Midbrain (tissue), 1 donor: ENCODE measurements at places on chromosomes 13 and 19.
A peak's percentile ranks its signal among the peaks of the same experiment; 100 is the strongest.

DNA sequence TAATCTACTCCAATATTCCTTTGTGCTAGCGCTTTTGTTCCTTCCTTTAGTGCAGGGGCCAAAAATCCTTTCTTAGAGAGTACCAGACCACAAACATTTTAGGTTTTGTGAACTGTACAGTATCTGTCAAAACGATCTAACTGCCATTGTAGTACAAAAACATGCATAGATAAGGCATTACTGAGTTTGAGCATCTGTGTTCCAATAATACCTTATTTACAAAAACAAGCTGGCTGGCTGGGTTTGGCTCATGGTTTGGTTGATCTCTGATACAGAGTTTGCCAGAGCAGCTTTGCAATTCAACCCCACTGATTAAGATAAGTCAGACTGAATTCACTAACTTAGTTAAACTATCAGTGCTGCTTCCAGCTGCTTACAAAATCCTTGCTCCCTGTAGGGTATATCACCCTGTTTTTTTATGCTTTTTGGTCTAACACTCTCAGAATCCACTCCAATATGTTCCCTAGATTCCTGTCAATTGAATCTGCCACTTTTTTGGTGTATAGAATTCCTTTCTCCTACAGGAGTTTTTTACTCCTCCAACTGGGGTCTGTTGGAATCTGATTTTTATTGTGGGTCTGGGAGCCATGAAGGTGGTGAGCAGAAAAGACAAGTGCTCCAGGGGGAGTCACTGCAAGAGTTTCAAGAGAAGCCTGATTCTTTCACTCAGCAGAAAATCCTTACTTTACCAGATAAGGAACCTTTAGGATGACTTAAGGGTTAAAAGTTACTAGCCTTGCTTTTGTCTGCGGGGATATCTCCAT is 1399.4 kb downstream of the EFNB2 start:
- no peak for DNase-seq

GRCh38 chr13:41587490-41587889 is 130.1 kb downstream of the RGCC start:
- peak; percentile 41 for DNase-seq

GRCh38 chr13:112699322-112699918 is 9.6 kb downstream of the ATP11A start:
- no peak for DNase-seq

- DNase-seq = no peak
Observed at GRCh38 chr19:6890938-6891337, 3.6 kb downstream of the ADGRE1 start.

GRCh38 chr19:28535352-28535775 is 677.6 kb downstream of the UQCRFS1 start:
- no peak for DNase-seq

DNA sequence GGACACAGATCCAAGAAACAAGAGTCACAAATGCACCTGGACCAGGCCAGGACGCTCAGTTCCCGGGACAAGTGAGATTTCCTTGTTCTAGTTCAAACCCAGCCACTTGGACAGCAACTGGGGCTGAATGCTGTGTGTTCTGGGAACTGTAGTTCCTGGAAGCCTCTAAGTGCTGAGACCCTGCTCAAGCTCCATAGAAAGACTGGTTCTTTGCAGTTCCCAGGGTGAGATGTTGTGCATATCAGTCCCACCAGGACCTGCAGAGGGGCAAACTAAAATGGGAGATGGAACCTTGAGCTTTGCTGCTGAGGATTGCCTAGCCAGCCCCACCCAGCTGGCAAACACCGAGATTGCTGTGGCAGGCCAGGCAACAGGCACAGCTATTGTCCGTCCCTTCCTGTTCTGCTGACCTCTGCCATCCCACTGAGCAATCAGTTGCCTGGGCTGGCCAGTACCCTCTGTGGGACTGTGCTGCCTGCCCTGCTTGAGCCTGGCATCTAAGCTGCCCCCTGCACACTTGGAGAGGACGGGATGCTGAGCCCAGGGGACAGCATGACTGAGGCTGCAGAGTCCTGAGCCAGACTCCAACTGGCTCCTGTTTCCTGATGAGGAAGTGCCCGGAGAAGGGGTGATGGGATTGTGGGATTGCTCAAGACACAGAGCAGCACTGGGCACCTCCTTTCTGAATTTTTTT is 1.4 kb upstream of the GIPC1 start:
- DNase-seq = peak; percentile 74

GRCh38 chr13:53004573-53004972 is 24.0 kb upstream of the OLFM4 start:
- no peak for DNase-seq

DNA sequence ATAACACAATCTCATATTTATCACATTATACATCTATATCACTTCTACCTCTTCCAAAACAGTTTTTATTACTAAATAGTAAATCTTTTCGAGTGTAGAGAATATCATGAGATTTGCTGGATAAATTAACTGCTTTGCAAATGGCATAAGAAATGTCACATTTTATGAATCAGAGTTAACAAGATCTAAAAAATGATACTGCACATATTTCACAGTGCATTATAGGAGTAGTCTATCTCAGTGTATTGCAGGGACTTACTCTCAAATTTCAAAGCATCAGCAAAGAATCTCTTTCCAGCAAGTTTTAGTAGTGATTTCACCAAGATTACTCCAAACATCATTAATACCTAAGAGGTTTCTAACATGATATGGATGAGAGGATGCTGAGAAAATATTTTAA is 687.1 kb upstream of the SLITRK1 start:
- DNase-seq = no peak

GRCh38 chr19:8686549-8686948 is 12.0 kb downstream of the ACTL9 start:
- no peak for DNase-seq

- no peak for DNase-seq
Observed at GRCh38 chr19:7254590-7254989, 39.6 kb downstream of the INSR start.

DNA sequence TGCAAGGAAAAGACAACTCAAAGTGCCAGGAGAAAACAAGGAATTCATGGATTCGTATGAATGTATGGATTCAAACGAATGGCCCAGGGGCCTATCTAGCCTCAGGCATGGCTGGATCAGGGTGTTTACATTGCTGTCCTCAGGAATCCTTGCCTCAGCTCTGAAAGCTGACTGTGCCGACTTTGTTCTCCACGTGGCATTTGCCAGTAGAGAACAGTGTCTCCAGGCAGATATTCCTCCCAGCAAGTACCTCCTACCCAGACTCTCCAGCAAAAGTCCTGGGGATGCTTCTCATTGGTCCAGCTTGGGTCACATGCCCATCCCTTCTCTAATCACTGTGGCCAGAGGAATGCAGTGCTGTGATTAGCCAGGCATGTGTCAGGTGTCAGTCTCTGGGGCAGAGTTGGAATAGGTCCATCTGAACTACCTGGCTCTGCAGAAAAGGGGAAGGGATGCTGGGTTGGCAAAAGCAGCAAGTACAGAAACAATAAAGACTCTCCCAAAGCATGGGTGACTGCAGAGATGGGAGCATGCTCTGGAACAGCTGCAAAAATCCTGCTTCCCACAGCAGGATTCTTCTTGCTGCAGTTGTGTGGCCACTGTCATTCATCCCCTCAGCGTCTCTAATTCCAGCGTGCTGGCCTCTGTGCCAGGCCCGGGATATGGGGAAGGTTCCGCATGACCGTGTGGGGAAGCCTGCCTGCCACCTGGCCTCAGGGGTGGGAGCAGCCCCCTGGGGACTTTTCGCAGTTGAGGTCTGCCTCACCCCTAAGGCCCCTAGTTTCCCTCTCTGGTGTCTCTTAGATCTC is 30.0 kb downstream of the CCNE1 start:
- DNase-seq = no peak

GRCh38 chr19:41735071-41735600 is 20.2 kb upstream of the CEACAM6 start:
- no peak for DNase-seq

- DNase-seq = no peak
Observed at GRCh38 chr13:61275736-61276135, 139.9 kb downstream of the PCDH20 start.

- DNase-seq = peak; percentile 83
Observed at GRCh38 chr19:27906081-27906480, 1306.9 kb downstream of the UQCRFS1 start.

DNA sequence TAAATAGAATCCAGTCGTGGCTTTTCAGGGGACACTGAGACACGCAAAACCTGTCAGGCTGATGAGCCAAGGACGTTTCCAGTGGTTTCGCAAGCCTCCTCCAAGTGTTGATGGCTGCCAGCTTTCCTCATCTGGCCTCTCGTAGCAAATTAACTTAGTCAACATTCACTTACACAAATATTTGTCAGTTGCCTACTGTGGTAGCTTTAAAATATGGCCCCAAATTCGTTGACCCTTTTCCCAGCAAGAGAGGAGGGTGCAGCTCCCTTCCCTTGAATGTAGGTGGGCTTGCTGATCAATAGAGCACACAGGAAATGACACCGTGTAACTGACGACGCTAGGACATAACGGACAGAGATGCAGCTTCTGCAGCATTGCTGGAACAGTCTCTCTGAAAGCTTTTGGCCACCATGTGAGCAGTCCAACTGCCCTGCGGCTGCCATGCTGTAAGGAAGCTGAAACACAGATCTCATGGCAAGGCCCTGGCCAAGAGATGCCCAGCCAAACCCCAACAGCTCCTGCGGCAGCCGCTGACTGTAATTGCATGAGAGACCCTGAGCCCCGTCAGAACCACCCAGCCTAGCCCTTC is 5.5 kb upstream of the RANBP3 start:
- DNase-seq = no peak

DNA sequence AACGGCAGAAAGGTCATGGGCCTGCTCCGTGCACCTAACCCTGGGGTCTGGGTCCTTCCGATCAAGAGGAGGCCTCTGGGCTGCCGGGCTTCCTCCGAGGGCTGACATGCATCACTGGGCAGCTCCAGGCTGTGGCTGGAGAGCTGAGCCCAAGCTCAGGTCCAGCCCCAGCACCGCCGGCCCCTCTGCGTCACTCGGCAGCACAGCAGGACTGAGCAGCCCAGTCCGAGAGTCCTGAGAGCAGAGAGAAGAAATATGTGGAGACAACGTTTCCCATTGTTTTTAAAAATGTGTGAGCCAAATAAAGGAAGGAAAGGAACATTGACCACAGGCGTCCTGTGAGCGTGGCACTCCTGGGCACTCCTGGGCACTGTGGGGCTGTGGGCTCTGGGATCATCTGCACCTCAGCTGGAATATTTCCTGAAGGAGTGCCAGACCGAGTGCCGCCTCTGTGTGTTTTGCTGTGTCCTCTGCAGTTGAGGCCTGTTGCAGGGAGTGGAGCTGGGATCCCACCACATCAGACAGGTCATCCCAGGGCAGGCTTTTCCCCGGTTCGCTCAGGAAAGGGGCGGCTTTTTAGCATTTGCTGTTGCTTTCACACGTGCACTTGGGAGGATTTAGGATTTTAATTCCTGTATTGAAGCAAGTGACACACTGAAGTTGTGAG is 37.8 kb upstream of the TFDP1 start:
- no peak for DNase-seq

DNA sequence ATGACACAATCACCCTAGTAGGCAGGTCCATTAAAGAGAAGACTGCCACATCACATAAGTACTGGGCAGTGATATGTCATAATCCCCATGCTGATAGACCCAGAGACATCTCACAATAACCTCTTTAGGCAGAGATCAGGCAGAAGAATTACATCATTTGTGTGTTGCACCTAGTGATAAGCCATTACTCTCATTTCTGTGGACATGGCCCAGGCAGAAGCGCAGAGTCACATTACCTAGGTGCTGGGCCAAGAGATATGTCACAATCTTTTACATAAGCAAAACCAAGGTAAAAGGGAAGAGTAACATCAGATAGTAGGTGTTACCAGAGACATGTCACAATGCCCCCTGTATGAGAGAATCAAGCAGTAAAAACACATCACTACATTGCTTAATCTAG is 71.9 kb downstream of the ZNF726 start:
- no peak for DNase-seq

DNA sequence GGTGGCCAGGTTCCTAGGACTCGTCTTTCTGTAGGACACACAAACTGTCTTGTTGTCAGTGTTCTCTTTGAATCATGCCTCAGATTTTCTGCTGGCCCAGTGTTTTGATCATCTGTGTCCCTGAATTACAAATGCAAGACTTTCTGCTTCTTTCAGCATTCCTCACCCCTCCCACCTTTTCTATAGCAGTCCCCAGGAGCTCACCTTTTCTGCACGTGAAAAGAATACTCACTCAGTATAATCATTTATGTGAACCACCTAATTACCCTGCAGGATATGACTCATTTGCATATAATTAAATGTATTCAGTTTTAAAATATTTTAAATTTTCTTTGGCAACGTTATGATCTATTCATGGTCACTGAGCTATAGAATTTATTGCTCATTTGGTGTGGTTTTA is 389.2 kb downstream of the ITGBL1 start:
- no peak for DNase-seq

GRCh38 chr13:51524829-51525566 is 59.3 kb upstream of the WDFY2 start:
- DNase-seq = no peak

DNA sequence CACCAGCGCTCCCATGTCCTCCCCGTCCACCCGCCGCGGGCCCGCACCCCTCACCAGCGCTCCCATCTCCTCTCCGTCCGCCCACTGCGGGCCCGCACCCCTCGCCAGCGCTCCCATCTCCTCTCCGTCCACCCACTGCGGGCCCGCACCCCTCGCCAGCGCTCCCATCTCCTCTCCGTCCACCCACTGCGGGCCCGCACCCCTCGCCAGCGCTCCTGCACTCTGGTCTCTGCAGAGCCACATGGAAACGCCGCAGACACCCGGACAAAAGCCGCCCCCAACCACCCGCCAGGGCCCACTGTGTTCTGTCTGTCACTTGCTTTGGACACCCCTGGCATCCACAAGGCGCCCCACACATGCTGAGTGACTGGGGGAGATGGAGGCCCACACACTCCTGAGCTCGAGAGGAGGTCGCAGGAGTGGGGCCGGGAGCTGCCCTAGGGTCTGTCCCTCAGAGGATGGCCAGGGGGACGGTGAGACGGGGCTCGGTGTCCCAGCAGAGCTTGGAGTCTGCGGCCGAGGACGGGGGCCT is 7.4 kb downstream of the CFD start:
- DNase-seq = no peak

DNA sequence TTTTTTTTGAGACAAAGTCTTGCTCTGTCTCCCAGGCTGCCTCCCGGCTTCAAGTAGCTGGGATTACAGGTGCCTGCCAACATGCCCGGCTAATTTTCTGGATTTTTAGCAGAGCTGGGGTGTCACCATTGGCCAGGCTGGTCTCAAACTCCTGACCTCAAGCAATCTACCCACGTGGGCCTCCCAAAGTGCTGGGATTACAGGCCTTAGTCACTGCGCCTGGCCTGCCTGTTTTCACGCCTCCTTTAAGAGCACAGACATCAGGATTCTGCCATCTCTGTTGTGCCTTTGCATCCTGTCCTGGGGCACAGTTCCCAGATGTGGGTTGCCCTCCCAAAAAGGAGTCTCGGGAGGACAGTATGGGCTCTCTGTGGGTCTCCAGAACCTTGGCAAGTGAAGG is 2.5 kb upstream of the PRAM1 start:
- no peak for DNase-seq

DNA sequence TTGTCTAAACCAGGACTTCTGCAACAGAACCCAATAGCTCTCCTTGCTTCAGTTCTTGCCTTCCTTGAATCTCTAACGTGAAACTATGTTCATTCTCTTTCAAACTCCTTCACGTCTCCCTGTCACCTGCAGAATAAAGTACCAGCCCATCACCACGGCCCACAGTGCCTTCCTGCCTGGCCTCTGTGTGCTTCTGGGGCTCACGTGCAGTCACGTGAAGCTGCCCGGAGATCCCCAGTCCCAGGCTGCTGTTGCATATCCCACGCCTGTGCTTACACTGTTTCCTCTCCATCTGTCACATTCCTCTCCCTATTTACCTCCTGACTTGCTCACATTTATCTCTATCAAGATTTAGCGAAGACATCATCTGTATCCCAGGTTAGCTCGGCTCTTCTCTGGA is 102.8 kb downstream of the STARD13 start:
- DNase-seq = no peak

GRCh38 chr19:41299755-41300089 is 10.2 kb upstream of the CCDC97 start:
- peak; percentile 34 for DNase-seq
